Suprapubic skin (tissue), 4 donors: ENCODE measurements at places on chromosomes 1 and 21. TPM values are rescaled to one million over a fixed set of nuclear protein-coding genes. Genes with fewer than 3 reads are reported as not detected.

DNA sequence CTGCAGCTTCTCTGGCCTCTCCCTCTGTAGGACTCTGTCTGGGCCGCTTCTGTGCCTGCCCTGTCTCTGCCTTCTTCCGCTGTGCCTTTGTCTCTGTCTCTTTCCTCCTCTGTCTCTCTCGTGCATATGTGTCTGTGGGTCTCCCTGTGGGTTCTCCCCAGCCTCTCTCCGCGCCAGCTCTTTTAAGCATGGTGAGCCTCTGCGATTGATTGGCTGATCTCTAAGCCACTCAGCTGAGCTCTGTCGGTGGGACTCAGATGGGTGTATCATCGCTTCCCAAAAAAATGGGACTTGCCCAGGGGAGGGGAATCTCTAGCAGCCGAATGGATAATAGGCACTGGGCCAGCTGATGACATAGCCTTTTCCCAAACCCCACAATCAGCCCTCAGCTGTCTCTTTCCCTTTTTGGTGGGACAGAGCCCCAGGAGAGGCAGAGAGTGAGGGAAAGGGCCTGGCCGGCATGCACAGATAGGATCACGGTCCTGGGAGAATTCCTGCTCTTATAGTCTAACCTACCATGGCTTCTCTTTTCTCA lies at the start of gene ADAMTS4:
Gene ADAMTS4 (minus strand): TSS at position 158 of the 535 bp plus-strand sequence. CDS start 427 bp downstream, outside the sequence.
- H3K4me3 ChIP-seq, result peak within 1 kb of the TSS; percentile 45
- no peaks in the 10 kb centered on the region for H3K27me3 ChIP-seq
- peak within 1 kb of the TSS; percentile 98 for H3K27ac ChIP-seq
- H3K36me3 ChIP-seq, result peaks cover 7% of the 10 kb centered on the region
- DNase-seq, result no peak
- peaks cover 82% of the 10 kb centered on the region for H3K4me1 ChIP-seq

DNA sequence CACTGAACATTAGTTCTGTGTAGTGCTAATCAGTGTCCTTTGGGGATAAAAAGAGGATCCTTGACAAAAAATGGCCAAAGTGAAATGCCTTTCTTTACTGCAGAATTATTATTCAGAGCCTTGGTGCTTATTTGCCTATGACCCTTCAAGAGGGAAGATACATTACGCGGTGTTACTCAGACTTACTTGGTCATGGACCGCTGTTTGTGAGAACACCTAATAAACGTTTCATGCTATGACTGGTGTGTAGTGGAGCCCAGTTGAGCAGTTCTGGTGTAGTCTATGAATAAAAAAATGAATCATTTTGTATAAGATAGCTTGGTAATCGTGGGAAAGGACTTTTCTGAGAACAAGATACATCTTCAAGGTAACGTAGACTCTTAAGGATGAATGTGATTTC lies 8.3 kb downstream of the NFYC start:
- peaks cover 47% of the 10 kb centered on the region for H3K4me1 ChIP-seq
- DNase-seq, result no peak
- no peak overlapping the region for H3K27ac ChIP-seq
- H3K4me3 ChIP-seq, result no peak overlapping the region
- no peaks in the 10 kb centered on the region for H3K27me3 ChIP-seq

DNA sequence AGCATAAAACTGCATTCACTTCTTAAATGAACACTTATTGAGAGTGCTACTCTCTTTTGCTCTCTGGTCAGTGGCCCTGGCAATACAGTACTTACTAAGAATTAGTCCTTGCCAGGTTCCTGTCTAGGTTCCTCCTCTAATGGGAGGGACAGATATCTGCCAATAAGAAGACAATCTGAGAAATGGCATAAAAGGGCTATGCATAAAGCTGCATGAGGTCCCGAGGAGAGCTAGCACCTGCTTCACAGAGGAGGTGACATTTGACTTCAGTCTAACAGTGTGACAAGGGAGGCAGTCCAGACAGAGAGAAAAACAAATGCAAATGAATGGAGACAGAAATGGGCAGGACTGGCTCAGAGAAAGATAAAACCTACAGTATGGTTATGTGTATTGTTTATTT lies 357.1 kb upstream of the SGIP1 start:
- no peaks in the 10 kb centered on the region for H3K36me3 ChIP-seq
- no peaks in the 10 kb centered on the region for H3K27me3 ChIP-seq
- DNase-seq, result no peak
- no peaks in the 10 kb centered on the region for H3K4me1 ChIP-seq
- no peak overlapping the region for H3K4me3 ChIP-seq

DNA sequence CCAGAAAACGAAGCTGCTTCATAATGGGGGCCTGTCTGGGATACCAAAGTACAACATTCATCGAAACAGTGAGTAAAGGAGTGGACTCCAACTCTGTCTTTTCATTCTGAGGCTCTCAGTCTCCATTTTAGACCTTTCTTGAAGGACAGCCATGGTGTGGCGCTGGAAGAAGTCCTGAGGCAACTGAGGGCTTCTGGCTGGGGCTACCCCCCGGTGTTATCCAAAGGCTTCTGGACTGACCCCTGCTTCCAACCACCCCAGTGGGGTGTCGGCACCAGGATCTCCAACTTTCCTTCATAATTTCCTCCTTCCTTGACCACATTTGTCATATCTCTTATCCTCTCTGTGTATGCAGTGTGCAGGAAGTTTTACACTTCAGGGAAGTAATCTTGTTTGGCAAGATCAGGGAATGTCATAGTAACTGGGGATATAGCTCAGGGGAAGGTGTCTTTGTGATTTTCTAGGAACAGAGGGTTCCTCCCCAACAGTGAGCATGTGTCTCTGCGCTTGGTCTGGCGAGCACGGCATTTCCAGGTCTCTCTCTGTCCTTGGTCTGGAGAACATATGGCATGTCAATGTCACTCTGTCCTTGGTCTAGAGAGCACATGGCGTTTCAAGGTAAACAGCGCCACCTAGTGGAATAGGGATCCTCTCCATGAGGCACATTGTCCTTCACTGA lies 19.4 kb upstream of the BSDC1 start:
- H3K36me3 ChIP-seq, result no peaks in the 10 kb centered on the region
- no peak overlapping the region for H3K4me3 ChIP-seq
- H3K4me1 ChIP-seq, result no peaks in the 10 kb centered on the region
- no peak overlapping the region for H3K27ac ChIP-seq
- H3K27me3 ChIP-seq, result no peaks in the 10 kb centered on the region

Gene VAV3
- 117 TPM for total RNA-seq

GRCh38 chr1:41344708-41345159 lies 16.5 kb upstream of the FOXO6 start:
- H3K27me3 ChIP-seq, result no peaks in the 10 kb centered on the region
- no peak overlapping the region for H3K4me3 ChIP-seq
- peak; percentile 6 for DNase-seq
- no peaks in the 10 kb centered on the region for H3K36me3 ChIP-seq
- H3K4me1 ChIP-seq, result peaks cover 9% of the 10 kb centered on the region
- H3K27ac ChIP-seq, result no peak overlapping the region

- no peak overlapping the region for H3K4me3 ChIP-seq
- no peaks in the 10 kb centered on the region for H3K4me1 ChIP-seq
- H3K27ac ChIP-seq, result no peak overlapping the region
- peaks cover 50% of the 10 kb centered on the region for H3K36me3 ChIP-seq
- H3K27me3 ChIP-seq, result no peaks in the 10 kb centered on the region
Observed at GRCh38 chr21:33255404-33255803, 10.8 kb upstream of the IL10RB start.
